ENCODE measurements at places on chromosomes 3 and 15.

DNA sequence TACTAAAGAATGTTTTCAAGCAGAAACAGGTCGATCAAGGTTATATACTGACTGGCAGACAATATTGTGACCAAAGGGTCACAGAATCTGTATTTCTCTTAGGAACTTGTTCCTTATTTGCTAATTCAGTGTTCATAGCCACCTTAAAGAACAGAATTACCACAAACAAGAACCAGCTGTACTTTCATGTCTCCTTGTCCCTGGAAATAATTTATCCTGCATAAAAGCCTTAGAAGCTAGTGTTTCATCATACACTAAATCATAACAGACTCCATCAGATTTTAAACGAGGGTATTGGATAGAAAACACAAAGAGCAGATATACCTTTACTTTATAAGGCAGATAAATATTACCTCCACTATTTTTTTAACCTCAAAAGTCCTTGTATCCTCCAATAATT, 6.4 kb downstream of the DNAJC19 start:
- no peak for DNase-seq

GRCh38 chr3:35679409-35680080, 40.2 kb downstream of the ARPP21 start:
- DNase-seq: no peak

DNA sequence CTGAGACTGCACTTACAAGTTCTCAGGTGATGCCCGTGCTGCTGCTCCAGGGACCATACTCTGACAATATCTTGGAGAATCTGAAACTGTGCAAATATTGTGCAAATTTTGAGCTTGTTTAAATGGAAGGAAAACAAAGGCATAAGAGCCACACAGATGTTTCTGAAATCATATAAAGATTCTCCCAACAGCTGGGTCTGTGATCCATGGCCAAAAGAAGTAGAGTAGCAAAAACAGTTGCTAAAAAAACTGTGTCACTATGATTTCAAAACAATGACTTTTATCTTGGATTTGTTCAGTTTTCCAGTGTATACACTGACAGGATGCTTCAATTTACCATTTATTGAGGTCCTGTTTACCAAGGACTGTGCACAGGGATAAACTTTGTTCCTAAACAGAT, 25.3 kb downstream of the NPTN start:
- no peak for DNase-seq

GRCh38 chr3:64039981-64040733, 16.9 kb upstream of the PSMD6 start:
- no peak for DNase-seq

- DNase-seq: no peak
Observed at GRCh38 chr15:89018207-89018606, 70.0 kb upstream of the ABHD2 start.

DNA sequence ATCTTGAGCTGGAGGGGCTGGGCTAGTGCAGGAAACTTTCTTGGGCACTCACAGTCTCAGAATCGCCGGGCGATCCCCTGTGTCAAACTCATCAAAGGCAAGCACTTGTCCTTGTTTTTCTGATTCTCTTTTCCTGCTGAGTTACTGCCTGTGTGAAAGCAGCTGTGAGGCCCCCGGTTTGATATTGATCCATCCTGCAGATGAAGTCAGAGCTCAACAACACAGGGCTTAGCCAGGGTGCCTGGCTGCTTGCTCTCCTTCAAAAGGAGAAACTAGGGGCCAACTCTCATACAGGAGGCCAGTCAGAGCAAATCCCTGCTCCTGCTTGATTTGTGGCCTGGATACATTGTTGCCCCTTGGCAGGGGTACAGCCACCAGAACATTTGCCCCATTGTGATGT, 22.9 kb downstream of the CLSTN2 start:
- no peak for DNase-seq

DNA sequence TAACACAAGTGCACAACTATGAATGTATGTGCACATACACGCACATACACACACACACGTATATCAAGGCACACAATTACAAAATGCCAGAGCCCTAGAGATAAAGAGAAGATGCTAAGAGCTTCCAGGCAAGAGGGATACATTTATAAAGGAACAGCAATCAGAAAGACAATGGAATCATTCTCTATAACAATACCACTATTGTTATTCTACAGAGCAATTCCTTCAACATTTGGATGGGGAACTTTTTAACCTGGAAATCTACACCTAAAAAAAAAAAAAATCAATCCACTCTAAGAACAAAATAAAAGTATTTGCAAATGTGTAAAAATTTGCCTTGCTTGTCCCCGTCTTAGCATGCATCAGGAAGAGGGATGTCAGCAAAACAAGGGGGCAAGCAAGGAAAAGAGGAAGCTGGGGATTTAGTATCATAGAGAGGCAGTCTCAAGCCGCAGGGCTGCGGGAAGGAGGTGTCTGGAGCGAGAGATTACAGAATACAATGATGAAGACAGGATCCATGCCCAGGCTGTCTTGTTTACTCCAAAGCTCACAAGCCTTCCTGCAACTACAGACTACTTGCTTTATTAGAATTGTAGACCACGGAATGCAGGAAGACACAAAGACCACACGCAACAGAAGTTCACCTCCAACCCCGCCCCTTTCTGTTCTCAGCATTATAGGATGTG, 220.2 kb downstream of the NTRK3 start:
- no peak for DNase-seq

- DNase-seq: no peak
Observed at GRCh38 chr15:64979252-64979710, 10.4 kb downstream of the SPG21 start.

DNA sequence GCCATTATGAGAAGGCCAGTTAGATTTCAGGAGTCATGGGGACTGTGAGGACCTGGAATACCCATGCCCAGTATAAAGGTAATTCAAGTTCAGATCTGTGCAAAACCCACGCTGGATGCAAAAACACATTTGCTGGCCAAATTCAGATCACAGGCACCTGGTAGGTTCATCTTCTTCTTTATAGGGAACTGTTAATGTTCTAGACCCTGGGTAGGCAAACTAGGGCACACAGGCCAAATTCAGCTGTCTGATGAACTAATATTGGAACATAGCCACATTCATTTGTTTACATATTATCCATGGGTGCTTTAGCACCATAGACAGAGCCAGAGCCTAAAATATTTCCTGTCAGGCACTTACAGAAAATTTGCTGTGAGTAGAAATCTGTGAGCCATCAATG, 241.4 kb downstream of the PTPRG start:
- DNase-seq: no peak

DNA sequence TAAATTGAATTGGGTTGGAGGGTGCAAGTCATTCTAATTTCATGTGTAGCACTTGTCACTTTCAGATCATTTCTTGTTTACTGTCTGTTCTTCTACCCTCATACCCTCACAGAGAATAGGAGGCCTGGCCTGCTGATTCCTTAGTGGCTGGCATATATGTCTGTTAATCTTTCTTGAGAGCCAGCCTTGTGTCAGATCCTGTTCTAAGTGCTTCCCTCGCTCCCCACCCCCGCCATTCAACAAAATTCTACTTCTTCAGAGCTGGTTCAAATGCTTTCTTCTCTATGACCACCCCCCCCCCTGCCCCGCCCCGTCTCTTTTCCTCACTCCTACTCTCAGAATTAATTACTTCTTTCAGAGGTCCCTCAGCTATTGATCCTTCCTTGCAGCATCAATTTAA, 1.5 kb upstream of the U2SURP start:
- DNase-seq: no peak

- no peak for DNase-seq
Observed at GRCh38 chr15:101288905-101289513, 6.0 kb downstream of the SNRPA1 start.

DNA sequence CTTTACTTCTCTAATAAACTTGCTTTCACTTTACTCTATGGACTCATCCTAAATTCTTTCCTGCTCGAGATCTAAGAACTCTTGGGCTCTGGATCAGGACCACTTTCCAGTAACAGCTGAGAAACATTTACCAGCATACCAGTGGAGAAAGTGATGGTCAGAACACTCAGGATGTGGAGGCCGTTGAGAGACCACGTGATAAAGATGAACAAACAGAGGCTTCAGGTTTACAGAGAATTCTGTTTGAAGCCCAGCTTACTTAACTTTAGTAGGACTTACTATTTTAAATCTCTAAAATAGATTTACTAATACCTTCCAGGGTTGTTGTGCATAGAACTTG, 57.0 kb downstream of the FRMD4B start:
- no peak for DNase-seq

GRCh38 chr3:58560771-58561311, 16.4 kb downstream of the FAM107A start:
- no peak for DNase-seq

DNA sequence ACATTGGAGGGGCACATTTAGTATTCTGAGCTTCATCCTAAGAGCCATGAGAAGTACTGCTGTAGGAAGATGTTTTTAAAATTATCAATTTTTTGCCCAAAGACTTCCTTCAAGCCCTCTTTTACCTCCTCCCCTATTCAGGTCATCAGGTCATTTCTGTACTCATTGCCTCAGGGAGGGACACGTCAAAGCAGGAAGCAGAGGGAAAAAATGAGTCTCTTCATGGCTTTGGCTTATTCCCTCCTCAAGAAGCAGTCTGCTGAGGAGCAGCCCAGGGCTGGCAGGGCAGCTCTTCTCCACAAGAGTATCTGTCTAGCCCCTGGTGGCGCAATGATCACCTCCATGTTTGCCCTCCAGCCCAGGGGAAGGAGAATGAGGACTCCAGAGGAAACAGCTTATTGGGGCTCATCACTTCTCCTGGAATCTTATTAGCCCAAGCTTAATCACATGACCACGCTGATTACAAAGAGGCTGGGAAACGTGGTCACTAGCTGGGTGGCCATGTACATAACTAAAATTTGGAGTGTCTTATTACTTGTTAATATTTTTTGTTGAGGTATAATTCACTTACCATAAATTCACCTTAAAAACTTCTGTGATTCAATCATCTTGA, 44.2 kb upstream of the GATA2 start:
- DNase-seq: no peak

DNA sequence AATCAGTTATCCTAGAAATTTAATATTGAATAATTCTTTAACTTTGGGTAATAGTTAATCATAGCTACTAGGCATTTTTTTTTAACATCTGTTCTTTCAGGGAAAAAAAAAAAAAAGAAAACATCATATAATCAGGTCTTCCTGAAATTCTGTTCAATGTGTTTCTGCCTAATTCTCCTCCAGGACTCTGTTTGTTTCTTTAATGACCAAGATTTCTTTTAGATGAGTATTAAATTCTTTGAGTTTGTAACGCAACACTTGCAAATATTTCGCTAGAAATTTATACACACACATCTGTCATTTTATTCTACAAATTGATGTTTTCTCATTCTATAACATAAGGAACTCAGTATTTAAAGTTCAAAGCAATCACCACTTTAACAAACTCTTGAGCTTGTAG, 56.7 kb downstream of the ALCAM start:
- DNase-seq: no peak

DNA sequence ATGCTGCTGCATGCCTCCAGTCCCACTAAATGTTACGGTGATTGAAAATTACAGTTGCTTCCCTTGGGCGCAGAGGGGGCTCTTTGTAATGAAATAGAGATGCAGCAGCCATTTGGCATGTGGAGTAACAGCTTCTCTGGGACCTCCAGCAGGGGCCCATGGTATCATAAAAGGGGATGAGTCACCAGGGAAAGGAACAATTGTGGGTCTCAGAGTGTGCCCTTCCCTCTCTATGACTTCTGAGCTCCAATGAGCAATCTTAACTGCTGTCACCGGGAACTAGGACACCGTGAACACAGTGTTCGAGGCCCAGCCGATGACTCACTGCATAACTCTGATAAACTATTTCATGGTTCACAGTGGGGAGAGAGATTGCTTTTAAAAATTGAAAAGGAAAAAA, 164.8 kb upstream of the NUDT16 start:
- DNase-seq: no peak

DNA sequence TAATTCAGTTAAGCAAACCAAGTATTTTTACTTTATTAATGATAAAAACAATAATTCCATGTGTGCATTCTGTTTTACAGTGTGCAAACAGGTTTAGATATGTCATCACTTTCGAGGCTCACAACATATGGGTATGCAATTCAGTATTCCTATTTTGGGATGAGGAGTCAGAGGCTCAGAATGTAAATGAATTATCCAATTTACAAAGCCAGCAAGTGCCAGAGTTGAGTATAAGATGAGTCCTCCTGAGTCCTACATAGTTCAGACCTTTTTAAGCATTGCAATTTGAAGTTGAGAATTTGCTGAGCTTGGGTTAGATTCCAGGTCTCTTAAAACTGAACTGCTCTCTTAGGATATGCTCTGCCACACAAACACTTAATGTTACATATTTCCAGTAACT, 424.2 kb upstream of the ROBO2 start:
- no peak for DNase-seq

- DNase-seq: no peak
Observed at GRCh38 chr3:52268036-52268435, 10.4 kb downstream of the WDR82 start.

- no peak for DNase-seq
Observed at GRCh38 chr3:117483839-117484238, 774.3 kb downstream of the TUSC7 start.

DNA sequence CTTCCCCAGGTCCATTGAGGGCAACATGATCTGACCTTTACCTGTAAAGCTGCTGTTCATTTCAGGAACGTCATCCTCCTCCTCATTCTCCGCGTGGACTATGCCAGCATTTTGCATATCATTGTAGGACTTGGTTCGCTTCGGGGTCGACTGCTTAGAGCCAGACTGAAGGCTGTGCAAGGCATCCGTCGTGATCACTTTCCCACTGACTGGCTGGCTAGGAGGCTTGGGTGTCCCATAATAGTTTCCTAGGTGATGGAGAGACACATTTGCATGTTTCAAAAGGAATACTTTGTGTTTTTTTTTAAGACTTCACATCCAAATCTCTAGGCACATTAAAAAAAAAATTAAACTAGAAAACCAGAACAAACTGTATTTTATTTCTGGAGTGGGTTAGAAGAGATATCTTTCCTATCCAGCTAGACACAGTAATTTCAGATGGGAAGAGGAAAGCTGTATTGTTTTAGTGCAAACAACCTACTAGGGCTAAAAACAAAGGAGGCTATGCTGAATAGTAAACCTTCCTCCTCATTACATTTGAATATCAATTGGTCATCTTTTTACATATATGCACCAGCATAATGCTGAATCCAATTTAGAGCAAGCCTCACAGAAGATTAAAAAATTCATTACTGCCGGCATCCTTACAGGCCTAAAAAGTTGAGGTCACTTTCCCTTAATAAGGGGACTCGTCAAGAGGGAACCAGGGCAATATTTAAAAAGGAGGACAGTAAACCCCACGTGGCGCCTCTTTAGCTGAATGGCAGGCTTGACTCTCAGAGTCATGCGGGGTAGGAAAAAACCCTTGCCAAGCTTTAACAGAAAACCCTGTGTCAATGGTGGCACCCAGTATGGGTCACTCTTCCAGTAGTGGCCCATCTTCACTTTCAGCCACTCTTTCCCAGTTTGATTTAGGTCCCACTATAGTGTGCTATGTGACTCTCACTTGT, 559.9 kb downstream of the MAGI1 start:
- no peak for DNase-seq

- DNase-seq: no peak
Observed at GRCh38 chr15:55902981-55903380, 90.4 kb downstream of the NEDD4 start.

GRCh38 chr3:71784201-71784913, 591 bp downstream of the PROK2 start:
- no peak for DNase-seq

GRCh38 chr3:140166861-140167599, 232.0 kb downstream of the CLSTN2 start:
- DNase-seq: no peak
